Sigmoid colon (tissue), 7 donors: ENCODE measurements at places on chromosomes 7 and 10. TPM values are rescaled to one million over a fixed set of nuclear protein-coding genes. Genes with fewer than 3 reads are reported as not detected.

- H3K36me3 ChIP-seq: no peaks in the 10 kb centered on the region
- no peak overlapping the region for H3K27ac ChIP-seq
- no peak for DNase-seq
- H3K27me3 ChIP-seq: no peaks in the 10 kb centered on the region
Observed at GRCh38 chr7:148931470-148931869, 47.4 kb upstream of the EZH2 start.

Gene LANCL2
- 5.9 TPM for total RNA-seq

- H3K36me3 ChIP-seq: no peaks in the 10 kb centered on the region
- DNase-seq: no peak
- no peaks in the 10 kb centered on the region for H3K4me1 ChIP-seq
- no peak overlapping the region for H3K27ac ChIP-seq
- no peak overlapping the region for H3K4me3 ChIP-seq
- H3K27me3 ChIP-seq: no peaks in the 10 kb centered on the region
Observed at GRCh38 chr7:107570298-107570697, 6.5 kb downstream of the DUS4L start.

- no peak overlapping the region for H3K4me3 ChIP-seq
- no peak overlapping the region for H3K27ac ChIP-seq
- no peaks in the 10 kb centered on the region for H3K4me1 ChIP-seq
- no peaks in the 10 kb centered on the region for H3K27me3 ChIP-seq
- DNase-seq: no peak
Observed at GRCh38 chr10:71326464-71326881, 7.4 kb downstream of the SLC29A3 start.

Gene LSM5
- 17.8 TPM for total RNA-seq

DNA sequence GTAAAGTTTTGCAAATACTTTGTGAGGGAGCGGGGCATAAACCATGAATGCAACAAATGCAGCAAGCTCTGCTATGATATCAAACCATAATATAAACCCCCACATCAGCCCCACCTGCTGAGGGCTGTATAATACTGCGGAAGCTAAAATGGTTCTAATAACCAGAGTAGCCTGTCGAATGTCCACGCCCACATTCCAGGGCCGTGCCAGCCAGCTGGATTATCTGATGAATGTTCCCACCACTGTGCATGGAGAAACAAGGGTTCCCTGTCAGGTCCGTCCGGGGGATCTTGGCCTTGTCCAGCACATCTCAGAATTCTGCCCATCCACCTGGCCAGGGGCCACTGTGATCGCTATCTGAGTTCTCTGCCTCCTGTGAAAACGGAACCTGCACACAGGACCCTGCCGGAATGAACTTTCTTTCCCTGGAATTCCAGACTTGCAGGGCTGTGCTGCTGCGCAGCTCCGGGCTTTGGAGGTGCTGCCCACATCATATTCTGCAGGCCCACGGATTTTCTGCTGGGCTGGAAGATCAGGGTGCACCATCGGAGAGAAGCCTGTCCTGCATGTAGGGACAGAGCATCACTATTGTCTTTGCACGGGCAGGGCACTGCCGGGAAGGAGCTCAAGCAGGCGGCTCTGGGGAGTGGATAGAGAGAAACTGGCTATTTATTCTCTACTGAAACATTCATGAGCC lies 77.0 kb upstream of the GNA12 start:
- H3K4me1 ChIP-seq: no peaks in the 10 kb centered on the region
- peaks cover 3% of the 10 kb centered on the region for H3K27me3 ChIP-seq
- no peaks in the 10 kb centered on the region for H3K36me3 ChIP-seq
- no peak overlapping the region for H3K27ac ChIP-seq
- H3K4me3 ChIP-seq: no peak overlapping the region

- H3K27ac ChIP-seq: no peak overlapping the region
- H3K4me3 ChIP-seq: no peak overlapping the region
- peaks cover 59% of the 10 kb centered on the region for H3K4me1 ChIP-seq
- H3K36me3 ChIP-seq: no peaks in the 10 kb centered on the region
- DNase-seq: peak; percentile 48
Observed at GRCh38 chr10:548238-548901, 141.1 kb downstream of the DIP2C start.
